ENCODE measurements at places on chromosomes 2 and 18.

GRCh38 chr2:210003359-210003758 is 921 bp downstream of the RPE start:
- ATAC-seq = no peak

DNA sequence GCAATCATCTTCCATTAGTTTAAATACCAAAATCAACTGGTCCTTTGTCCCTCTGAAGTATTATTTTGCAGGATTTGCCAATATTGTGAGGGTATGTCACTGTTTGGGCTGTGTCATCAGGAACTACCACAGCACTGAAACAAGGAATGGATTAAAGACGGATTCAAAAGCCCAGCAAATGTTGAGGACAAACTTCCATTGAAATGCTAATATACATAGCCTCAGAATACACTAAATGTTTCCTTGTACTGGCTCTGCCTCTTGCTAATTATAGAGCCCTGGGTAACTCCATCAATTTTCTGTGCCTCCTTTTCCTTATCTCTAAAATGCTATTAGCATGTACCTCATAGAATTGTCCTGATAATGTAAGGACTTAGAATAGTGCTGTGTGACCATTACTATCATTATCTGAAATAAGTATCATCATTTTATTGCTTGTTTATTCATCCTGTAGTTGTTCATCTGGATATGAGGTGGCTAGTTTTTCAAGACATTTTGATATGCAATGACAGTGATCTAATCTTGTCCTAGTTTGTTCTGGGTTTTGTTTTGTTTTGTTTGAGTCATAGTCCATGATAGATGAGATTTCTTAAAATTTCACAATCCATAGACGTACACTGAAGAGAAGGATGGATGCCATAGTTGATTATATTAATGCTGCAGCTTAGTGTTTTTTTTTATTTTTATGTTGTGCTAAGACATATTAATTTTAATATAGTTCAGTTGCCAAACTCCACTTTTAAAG is 333.4 kb upstream of the KCNH7 start:
- no peak for ATAC-seq

GRCh38 chr18:58755304-58756010 is 84.2 kb downstream of the MALT1 start:
- ATAC-seq = no peak

GRCh38 chr2:208820014-208820688 is 413.6 kb downstream of the PTH2R start:
- ATAC-seq = no peak

GRCh38 chr18:331221-331821 is 63.5 kb upstream of the THOC1 start:
- ATAC-seq = no peak

GRCh38 chr18:79604205-79604912 is 75.2 kb upstream of the CTDP1 start:
- no peak for ATAC-seq

GRCh38 chr2:190062053-190062452 is 476 bp downstream of the MSTN start:
- peak; percentile 65 for ATAC-seq

DNA sequence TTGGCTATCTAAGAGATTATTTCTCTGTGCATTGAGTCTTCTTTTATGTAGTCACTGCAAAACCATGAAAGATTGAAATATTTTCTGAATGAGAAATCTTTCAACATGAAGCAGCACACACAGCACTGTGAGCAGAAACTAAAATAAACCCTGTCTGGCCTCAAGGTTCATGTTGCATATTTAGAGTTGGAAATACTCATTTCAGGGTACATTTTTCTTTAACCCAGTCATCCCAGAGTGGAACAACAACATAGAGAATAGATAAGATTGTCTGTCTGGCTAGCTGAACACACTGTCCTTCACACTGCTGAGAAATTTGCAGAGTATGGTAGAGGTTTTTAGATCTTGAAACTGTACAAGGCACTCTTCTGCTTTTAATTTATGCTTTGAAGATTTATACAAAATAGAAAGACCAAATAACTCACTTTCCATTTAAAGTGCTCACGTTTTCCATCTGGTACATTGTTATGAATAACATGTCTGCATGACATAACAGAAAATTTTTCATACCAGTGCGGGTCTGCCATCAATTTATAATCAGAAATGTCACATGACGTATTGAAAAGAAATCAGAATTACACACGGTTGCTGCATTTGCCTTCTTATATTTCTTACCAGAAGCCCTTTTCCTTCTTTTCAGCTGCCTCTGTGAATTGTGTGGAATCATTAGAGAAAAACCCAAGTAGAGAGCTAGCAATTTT is 25.0 kb upstream of the FN1 start:
- peak; percentile 97 for ATAC-seq

DNA sequence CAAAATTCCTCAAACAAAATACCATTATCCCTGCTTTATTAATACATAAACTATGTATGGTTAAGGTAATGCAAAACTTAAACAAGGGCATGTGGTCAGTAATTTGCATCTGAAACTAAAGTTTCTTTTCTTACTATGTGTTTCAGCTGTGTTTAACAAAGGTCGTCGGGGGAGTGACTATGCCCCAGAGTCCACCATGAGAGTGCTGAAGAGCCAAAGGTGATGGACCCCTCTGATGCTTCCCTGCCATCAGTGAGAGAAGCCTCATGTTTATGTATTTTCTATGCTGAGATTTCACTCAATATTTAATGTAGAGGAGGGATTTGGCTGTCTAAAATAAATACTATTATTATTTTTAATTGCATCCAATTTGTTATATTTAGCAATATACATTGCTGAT is 707.2 kb upstream of the REG3G start:
- no peak for ATAC-seq

DNA sequence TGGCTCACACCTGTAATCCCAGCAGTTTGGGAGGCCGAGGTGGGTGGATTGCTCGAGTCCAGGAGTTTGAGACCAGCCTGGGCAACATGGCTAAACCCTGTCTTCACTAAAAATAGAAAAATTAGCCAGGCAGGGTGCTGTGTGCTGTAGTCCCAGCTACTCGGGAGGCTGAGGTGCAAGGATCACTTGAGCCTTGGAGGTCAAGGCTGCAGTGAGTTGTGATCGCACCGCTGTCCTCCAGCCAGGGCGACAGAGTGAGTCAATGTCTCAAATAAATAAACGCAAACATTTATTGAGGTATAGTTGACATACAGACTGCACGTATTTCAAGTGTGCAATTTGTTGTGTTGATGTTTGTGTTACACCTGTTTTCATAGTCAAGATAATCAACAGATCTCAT is 19.7 kb downstream of the EPC2 start:
- no peak for ATAC-seq

DNA sequence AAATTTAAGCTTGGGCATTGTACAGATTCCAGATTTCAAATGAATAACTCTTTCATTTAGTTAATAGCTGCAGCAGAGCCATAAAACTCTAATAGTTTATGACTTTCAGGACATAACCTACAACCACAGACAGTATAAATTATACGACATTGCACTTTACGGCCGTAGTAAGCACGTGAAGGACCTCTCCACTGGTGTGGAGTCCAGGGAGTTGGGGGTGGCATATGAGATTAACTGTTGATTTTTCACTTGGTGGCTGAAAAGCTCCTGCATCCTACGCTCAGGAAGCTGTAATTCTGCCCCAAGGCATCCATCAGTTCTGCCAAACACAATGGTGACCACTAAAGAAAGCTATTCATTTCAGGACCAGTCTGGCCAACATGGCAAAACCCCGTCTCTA is 376.2 kb downstream of the SOX11 start:
- no peak for ATAC-seq
